ENCODE measurements at places on chromosomes 5 and 9.
A peak's percentile ranks its signal among the peaks of the same experiment; 100 is the strongest.

GRCh38 chr5:156936972-156937371 lies 26.1 kb downstream of the TIMD4 start:
- DNase-seq: no peak

DNA sequence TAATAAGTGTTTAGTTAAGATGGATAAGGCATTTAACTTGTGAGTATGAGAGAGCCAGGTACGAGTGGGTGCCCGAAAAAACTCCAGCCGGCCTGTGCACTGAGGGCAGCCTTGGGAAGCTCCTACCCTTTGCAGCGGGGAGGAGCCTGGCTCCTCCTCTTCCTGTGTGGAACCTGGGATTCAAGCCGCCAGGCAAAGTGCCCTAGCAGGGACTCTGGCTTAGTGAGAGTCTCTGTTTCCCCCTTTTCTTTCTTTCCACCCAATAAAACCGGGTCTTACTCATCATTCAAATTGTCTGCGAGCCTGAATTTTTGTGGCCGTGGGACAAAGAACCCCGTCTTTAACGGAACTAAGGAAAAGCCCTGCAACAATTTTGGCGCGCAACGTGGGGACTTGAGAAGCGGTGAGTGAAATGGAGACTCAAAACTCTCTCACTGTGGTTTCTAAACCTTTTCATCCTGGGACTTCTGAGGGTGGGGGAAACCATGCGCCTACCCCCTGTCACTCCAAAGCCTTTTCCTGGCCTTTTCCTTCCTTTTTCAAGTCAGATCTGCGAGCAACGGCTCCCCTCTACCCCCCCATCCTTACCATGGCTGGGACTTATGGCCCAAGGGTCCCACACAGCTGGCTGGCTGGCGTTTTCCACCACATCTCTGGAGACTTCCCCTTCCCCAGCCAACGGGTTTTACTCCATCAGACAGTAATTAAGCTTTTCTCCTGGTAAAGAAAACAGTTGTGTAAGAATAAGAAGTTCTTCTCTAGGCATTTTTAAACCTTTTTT lies 535.7 kb upstream of the ACO1 start:
- DNase-seq: no peak

DNA sequence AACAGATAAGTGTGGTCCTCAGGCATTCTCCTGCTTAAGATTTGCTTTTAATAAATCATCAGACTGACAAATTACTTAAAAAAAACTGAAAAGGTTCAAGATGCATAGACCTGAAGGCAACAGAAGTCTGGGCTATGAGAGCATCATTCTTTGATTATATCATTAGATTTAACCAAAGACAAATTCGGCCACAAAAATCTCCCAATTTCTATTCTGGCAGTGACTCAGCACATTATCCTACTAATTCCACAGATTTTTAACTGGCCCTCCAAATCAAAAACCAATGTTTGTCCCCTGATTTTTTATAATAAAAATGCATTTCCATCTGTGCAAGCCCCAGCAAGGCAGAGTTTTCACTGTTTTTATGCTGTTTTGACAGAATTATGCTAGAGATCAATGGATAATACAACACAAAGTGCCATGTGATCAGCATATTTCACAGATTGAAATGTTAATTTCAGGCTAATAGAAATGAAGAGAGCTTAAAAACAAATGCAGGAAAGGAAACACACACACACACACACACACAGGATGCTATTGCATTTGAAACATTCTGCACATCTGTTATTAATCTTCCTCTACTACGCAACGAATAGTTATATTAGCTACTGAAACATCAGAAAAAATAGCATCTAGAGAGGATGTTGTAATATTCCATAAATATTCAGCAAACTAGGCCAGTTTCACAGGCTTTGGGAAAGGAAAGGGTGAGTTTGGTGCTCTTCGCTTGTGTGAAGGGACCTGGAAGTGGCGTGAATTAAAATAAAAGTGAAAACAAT lies 177.6 kb upstream of the ST8SIA4 start:
- no peak for DNase-seq

- DNase-seq: no peak
Measured at GRCh38 chr9:27468462-27469110, 55.5 kb upstream of the IFNK start.

- no peak for DNase-seq
Measured at GRCh38 chr9:77917800-77918199, 113.8 kb downstream of the GNAQ start.

DNA sequence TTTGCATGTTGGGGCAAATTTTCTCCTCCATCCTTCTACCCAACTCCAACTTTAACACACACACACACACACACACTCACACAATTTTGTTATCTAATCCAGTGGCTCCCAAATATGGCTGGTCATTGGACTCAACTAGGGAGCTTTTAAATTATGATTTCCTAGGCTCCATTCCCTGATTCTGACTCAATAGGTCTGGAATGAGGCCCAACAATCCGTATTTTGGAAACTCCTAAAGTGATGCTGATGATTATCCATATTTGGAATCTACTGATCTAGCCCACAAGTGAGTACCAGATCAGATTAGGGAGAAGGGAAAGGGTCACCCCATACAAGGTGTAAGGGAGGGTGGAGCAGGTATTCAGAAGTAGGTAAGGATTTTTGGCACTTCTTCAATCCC lies 309.7 kb downstream of the TLE1 start:
- DNase-seq: no peak

GRCh38 chr5:72541501-72542225 lies 34.5 kb upstream of the ZNF366 start:
- no peak for DNase-seq

DNA sequence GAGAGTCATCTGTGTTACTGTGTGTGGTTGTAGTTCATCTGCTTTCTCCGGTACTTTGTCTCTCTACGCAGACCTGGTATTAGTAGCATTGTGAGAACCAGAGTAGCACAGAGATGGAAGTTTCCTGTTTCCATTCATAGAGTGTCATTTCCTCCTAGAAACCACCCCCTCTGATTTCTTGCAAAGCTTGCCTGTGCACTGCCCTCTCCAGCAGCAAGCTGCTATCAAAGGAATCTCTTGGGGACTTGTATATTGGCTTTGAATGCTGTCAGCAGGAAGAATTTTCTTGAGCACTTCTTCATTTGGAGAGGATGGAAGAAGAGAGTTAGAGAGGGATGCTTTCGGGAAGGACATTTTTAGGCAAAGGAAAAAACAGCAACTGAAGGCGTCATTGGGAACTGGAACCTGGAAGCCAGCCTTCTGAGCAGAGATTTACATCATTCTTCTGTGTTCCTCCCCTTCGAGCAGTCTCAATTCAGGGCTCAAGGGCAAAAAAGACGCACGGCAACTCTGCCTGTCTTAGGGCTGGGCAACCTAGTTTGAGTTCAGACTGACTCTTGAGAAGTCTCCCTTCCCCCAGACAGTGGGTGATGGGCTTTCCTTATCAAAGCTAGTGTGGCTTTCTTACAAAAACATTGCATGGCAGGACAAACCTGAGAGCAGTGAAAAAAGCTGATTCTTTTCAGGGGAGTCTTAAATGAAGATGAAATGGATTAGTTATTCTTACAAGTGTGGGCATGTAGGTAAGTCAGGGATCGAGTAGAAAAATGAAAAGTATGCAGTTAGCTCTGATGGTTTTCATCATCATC lies 226.3 kb downstream of the AOPEP start:
- DNase-seq: peak; percentile 22

GRCh38 chr5:84715686-84716085 lies 331.0 kb upstream of the EDIL3 start:
- DNase-seq: no peak

DNA sequence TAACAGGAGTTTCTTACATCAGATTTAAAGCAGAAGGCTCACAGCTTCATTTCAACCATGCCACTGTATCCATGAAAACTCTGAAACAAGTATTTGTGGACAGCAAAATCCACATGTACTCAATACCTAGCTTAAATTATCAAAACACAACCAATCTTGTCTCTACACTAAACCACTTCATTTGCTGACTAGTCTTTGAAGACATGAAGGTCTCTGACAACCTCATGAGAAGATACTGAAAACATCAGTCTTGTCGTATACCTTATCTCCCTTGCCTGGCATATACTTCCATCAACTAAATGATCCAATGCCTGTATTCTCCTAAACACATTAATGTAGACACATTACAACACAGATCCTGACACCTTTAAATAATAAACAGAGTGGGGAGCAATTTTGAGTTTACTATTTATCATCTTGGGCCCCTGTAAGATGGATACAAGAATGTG lies 2.9 kb downstream of the RPS23 start:
- no peak for DNase-seq

DNA sequence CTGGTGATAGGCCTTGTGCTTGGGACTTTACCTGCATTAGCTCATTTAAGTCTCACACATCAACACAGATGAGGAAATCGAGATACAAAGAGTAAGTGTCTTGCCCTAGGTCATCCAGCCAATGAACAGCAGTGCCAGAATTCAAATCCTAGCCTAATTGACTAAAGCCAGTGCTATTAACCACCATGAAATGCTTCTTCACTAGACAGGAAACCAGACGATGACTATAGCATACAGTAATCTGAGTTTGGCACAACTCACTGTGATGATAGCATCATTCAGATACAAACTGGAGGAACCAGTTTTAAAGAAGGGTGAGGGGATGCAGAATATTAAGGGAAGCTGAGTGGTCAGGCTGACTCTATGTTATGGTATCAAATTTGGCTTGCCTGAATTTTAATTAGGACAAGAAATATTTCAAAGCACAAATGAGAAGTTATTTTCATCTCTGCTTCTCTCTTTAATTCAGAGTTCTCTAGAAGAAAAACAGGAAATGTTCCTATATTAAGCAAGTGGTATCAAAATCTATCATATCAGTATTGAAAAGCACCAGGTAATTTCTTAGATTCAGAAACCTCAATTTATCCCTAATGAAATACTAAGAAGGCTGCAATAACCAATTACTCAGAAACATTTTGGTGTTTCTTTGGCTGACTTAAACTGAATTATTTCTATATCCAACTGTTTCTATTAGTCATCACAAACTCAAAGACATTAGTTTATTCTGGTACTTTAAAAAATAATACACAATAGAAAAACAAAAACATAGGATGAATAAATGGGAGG lies 147.0 kb upstream of the RASA1 start:
- peak; percentile 44 for DNase-seq

GRCh38 chr5:157444224-157444623 lies 15.8 kb upstream of the NIPAL4 start:
- no peak for DNase-seq

DNA sequence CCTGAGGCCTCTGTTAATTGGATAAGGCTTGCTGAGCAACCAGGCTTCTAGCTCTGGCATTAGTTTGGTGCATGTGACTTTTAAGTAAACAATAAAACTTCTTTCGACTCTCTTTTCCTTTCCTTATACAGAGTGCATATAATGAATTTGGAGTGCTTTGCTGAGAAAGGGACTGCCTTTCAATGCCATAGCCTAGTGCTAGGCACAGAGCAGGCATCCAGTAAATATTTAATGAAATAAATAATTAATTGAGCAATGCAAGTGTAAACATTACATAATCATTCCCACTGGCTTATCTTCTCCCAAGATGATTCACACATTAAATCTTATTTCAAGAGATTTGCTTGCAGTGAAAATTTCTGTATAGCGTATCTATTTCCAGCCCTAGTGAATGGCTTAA lies 74.1 kb downstream of the NMUR2 start:
- no peak for DNase-seq

- no peak for DNase-seq
Measured at GRCh38 chr9:82491604-82492003, 503.0 kb downstream of the SPATA31D1 start.

DNA sequence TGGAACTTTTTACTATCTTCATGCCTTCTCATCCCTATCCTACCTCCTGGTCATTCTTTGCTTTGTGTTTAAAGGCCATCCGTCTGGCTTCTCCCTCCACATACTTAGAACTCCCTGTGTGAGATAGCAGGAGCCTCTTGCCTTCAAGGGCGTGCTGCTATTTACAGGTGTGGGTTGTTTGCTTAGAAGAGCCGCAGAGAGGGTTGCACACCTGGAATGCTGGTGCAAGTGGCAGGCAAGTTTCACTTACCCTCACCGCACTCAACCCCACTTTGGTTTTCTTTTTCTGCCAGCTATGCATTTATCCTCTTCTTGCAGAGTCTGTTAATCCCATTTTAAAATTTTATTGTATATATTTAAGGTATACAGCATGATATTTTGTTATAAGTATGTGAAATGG lies 12.6 kb downstream of the SKP2 start:
- DNase-seq: no peak

DNA sequence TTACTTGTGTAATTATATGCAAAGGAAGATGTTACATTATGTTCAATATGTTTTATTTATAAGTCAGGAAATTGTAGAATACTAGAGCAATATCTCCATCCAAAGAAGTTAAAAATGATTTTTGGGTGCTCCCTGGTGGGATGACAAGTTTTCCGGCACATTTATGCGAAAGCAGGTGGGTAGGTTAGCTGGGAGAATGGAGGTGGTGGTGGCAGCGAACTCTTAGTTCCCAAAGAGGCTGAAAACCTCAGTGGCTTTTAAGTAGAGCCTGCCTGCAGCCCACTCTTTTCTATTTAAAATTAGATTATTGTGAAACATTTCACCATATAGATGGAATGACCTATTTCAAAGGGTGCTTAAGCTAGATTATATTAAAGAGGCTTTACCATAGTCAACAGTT lies 51.8 kb downstream of the ANKRD33B start:
- DNase-seq: no peak

- DNase-seq: no peak
Measured at GRCh38 chr5:123916345-123917121, 404.6 kb downstream of the CSNK1G3 start.

DNA sequence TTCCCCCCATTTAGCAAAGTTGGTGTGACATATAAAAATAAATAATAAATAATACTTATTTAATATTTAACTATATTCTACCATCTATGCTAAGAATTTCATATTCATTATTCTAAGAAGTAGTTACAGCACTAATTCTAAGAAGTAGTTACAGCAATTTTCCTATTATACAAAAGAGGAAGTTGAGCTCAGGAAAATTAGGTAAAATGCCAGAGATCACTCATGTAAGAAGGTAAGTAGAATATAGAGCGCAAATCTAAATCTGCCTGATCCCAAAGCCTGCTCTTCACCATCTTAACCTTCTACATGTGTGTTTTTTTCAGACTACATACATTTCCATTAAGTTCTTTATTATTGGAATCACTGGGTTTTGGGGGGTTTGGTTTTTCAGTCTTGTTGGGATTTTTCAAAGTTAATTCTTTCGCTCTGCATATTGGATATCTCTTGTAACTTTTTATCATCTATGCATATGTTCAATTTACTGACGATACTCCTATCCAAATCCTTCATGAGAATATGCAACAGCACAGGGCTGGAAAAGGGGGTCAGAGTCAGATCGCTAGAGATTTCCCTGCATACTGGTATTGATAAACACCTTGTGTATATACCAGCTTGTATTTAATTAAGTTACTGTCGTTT lies 852.1 kb downstream of the MAT2B start:
- DNase-seq: no peak
